ENCODE measurements at places on chromosomes 16 and 17.
A peak's percentile ranks its signal among the peaks of the same experiment; 100 is the strongest.

GRCh38 chr17:81912441-81913309 lies 1.5 kb upstream of the PCYT2 start:
- DNase-seq, result no peak

DNA sequence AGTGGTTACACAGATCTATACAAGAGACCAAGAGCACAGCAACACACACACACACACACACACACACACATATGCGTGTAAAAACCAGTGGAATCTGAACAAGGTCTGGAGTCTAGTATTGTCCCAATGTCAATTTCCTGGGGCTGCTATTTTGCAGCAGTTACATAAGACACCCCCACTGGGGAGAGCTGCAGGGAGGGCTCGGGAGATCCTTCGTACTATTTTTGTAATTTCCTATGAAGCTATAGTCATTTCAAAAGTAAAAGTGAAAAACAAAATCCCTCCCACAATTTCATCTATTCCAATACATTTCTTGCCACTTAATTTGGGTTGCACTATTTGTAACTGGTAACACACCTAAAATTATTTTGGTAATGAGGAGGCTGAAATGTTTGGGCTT lies 68.5 kb downstream of the C16orf95 start:
- DNase-seq, result no peak

DNA sequence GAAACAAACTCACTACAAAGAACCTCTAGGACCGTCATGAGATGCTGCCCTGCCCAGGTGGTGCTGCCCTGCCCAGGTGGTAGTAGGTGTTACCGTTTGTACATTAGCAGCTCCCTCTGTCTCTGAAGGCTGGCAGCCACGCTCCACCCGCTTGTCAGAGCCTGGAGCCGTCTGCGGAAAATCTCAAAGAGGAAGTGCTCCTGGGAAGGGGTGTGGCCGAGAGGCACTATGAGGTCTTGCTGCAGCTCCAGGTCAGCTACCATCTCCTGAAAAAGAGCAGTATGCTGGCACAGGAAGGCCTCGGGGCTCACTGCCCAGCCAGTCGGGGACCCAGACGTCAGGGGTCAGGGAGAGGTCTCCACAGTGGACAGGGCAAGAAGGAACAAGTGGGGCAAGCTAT lies 28.3 kb downstream of the ZNF276 start:
- DNase-seq, result no peak

- no peak for DNase-seq
Measured at GRCh38 chr16:47847220-47847970, 308.4 kb downstream of the ABCC12 start.

- DNase-seq, result peak; percentile 61
Measured at GRCh38 chr17:56786989-56787482, 46.7 kb downstream of the C17orf67 start.

- DNase-seq, result no peak
Measured at GRCh38 chr17:72575542-72576233, 454.9 kb downstream of the SOX9 start.

DNA sequence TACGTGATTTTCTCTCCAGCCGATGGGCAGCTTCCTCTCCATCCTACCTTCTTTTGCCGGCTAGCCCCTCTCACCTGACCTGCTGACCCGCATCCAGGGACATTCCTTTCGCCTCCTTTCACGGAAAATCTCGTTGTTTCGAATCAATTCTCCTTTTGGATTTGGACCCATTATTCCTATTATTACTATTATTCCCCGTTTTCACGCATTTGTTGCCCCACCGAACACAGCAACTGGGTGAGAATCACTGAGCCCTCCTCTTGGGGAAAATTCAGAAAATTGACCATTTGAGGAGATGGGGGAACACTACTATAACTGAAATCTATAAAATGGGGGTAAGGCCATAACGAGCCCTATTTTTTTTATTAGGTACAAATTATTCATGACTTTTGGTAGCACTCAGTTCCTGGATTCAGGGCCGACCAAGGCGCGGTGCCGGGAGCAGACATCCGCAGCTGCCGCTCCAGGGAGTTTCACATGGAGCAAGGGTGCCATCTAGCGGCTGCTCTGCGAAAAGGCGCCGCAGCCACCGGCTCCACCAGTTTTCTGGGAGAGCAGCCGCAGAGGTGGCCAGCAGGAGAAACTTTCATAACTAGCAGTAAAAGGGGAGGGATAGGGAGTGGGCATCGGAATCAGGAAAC lies 3.3 kb upstream of the HOXB8 start:
- DNase-seq, result peak; percentile 96

GRCh38 chr17:38584350-38584925 lies 21.3 kb downstream of the SRCIN1 start:
- DNase-seq, result peak; percentile 85

GRCh38 chr16:3868967-3869366 lies 11.5 kb downstream of the CREBBP start:
- DNase-seq, result peak; percentile 42
